Esophagus mucosa (tissue), 1 donor: ENCODE measurements at places on chromosomes 3 and 15. TPM values are rescaled to one million over a fixed set of nuclear protein-coding genes. Genes with fewer than 3 reads are reported as not detected.

DNA sequence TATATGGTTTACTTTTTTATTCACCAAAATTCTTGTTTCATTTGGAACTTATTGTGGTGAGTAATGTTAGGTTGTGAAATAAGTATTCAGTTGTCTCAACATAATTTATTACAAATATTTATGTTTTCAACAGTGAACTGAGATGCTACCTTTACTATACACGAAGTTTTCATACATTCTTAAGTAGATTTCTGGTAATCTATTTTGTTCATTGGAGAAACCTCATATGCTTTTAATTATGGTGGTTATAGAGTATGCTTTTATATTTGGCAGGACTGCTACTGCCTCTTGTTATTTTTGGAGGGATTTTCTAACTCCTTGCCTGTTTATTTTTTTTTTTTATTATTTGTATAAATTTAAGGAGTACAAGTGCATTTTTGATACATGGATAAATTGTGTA, 253.1 kb downstream of the NLGN1 start:
- ATAC-seq, result no peak

GRCh38 chr15:92452143-92452542, 58.5 kb downstream of the ST8SIA2 start:
- no peak for ATAC-seq

GRCh38 chr3:170098753-170099152, 61.0 kb downstream of the GPR160 start:
- no peak for ATAC-seq

- ATAC-seq, result no peak
Observed at GRCh38 chr3:13070391-13071070, 2.7 kb downstream of the IQSEC1 start.

- no peak for ATAC-seq
Observed at GRCh38 chr3:119969759-119970158, 124.5 kb downstream of the GSK3B start.

The UCN2 gene
- total RNA-seq, result 2.2 TPM

GRCh38 chr3:109440353-109440752, 103.0 kb upstream of the DPPA4 start:
- no peak for ATAC-seq

The CHDH gene
- total RNA-seq, result 1.6 TPM

The ADAMTSL3 gene
- total RNA-seq, result 1.4 TPM

DNA sequence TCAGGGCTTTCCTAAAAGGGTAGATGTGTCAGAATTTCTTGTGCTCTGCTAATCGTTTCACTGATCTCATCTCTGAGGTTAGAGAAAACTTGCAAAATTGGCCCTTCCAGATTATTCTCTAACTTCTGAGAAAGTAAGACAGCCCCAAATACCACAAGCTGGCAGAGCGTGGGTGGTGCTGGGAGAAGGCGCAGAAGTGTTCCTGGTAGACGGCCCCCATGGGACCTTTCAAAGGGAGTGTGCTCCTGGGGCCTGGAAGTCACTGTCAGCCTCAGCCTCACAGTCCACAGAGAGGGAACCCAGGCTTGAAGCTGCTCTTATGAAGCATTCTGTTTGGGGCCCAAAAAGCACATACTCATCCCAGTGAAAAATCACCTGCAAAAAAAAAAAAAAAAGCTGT, 86.5 kb upstream of the PFN2 start:
- ATAC-seq, result no peak

GRCh38 chr3:150169330-150169940, 198.7 kb upstream of the PFN2 start:
- no peak for ATAC-seq
